Left ventricle myocardium superior (tissue), 1 donor: ENCODE measurements at places on chromosomes 1 and 21.
A peak's percentile ranks its signal among the peaks of the same experiment; 100 is the strongest.

GRCh38 chr1:24409535-24409934, 4.0 kb downstream of the STPG1 start:
- no peak for DNase-seq

DNA sequence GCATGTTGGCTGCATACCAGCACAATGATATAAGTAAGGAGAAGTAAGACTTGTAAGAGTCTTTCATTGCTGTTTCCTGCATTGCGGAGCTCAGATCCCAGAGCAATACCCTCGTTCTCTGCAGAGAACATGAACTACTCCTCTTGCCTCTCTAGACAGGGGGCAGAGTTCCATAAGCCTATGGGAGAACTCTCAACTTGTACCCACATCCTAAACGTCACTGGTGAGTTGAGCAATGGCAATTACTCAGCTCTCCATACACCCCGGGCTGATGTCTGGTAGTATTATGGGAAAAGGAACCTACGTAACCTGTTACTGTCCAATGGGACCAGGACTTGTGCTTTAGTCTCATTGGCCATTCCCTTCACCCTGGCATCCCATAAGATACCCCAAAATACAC, 27.3 kb upstream of the ZNF496 start:
- no peak for DNase-seq

GRCh38 chr1:17569200-17570139, 30.0 kb downstream of the ARHGEF10L start:
- peak; percentile 81 for DNase-seq

DNA sequence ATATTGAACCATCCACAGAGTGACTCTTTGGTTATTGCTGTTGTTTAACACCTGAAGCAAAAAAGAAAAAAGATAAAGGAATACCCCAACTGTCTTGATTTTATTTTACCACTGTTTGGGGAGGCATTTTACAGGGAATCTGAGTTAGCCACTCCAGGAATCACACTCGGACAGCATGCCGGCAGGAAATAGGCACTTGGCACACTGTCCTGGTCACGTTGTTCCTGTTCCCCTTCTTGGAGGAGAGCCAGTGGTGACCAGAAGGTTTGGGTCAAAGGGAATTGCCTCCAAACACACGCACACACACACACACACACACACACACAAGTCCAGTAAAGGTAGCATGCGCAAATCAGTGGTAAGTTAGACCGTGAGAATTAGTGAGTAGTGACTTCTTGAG, 13.8 kb downstream of the RGS4 start:
- peak; percentile 31 for DNase-seq

GRCh38 chr1:163668472-163668871, 346.7 kb downstream of the NUF2 start:
- no peak for DNase-seq

GRCh38 chr21:28311411-28312190, 681.1 kb downstream of the LTN1 start:
- DNase-seq = no peak

- DNase-seq = no peak
Observed at GRCh38 chr1:56151402-56151801, 428.0 kb downstream of the PLPP3 start.

GRCh38 chr21:36260802-36261201, 59.2 kb upstream of the MORC3 start:
- DNase-seq = no peak

- no peak for DNase-seq
Observed at GRCh38 chr1:67803380-67804279, 29.6 kb downstream of the GNG12 start.

GRCh38 chr1:154325583-154326545, 539 bp downstream of the ATP8B2 start:
- DNase-seq = peak; percentile 67

DNA sequence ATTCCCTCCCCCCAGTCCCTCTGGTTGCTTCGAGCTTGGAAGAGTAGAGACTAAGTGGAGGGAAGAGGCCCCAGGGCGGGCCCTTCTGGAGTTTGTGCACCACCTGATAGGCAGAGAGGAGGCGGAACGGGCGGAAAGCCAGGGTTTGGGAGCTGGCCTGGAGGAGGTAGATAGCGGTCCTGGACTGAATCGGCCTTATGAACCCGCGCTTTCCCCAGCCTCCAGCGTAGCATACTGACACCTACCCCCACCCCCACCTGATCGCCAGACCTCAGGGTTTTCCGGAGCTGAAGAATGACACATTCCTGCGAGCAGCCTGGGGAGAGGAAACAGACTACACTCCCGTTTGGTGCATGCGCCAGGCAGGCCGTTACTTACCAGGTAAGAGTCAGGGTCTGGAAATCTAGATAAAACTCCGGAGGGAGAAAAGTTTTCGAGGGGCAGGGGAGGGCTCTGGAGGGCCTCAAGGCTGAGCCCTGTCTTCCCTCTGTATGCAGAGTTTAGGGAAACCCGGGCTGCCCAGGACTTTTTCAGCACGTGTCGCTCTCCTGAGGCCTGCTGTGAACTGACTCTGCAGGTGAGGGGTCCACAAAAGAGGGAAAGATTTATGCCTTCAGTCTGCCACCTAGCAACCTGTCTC, 705 bp downstream of the UROD start:
- peak; percentile 89 for DNase-seq

- DNase-seq = no peak
Observed at GRCh38 chr1:68278221-68278620, 45.9 kb upstream of the WLS start.

DNA sequence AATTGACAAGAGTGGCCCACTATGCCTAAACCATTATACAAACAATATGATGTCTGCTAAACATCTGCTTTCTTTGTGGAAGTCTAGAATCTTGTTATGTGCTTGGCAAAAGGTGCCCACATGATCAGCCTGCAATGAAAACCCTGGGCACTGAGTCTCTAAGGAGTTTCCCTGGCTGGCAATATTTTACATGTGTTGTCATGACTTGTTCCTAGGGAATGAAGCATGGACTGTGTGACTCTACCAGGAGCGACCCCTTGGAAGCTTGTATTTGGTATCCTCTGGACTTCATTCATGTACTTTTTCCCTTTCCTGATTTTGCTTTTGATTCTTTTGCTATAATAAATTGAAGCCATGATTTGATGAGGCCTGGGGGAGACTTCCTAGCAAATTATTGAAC, 324.9 kb downstream of the HHIPL2 start:
- no peak for DNase-seq

- no peak for DNase-seq
Observed at GRCh38 chr1:215479567-215479966, 87.5 kb upstream of the KCTD3 start.

DNA sequence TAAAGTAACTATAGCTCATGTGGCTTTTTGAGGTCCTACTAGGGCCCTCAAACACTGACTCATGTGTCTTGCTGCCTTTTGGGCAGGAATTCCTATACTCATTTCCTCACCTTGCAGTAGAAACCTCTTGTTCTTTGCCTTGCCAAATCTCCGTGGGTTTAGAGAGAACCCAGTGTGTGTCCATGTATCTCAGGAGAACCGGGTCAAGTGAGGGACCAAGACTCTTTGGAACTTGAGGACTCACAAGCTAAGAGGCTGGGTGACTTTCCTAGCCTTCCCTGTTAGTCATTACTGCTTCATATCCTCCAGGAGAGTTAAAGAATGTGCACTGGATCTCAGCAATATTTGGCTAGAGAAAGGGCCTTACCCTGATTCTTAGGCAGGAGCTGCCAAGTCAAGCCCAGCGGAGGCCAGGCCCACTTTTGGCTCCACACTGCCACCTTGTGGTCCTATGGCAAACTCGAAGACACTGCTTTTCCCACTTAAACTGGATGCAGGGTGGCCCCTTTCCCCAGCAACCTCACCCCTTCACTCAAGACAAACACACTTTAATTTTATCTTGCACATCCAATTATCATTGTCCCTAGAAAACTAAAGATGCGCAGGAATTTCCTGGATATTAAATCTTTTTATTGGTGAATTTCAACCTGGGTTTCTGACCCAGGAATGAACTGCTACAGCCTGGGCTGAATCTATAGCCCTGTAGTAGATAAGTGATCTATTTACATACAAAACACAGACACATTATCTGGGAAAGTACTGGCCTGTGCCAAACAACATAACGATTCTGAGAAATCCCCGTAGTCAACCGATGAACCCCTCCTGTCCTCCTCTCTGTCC, 10.6 kb downstream of the AVPR1B start:
- DNase-seq = peak; percentile 84

GRCh38 chr21:41338455-41338854, 21.9 kb downstream of the FAM3B start:
- DNase-seq = no peak

- DNase-seq = no peak
Observed at GRCh38 chr1:159921700-159922504, 3.4 kb downstream of the TAGLN2 start.

DNA sequence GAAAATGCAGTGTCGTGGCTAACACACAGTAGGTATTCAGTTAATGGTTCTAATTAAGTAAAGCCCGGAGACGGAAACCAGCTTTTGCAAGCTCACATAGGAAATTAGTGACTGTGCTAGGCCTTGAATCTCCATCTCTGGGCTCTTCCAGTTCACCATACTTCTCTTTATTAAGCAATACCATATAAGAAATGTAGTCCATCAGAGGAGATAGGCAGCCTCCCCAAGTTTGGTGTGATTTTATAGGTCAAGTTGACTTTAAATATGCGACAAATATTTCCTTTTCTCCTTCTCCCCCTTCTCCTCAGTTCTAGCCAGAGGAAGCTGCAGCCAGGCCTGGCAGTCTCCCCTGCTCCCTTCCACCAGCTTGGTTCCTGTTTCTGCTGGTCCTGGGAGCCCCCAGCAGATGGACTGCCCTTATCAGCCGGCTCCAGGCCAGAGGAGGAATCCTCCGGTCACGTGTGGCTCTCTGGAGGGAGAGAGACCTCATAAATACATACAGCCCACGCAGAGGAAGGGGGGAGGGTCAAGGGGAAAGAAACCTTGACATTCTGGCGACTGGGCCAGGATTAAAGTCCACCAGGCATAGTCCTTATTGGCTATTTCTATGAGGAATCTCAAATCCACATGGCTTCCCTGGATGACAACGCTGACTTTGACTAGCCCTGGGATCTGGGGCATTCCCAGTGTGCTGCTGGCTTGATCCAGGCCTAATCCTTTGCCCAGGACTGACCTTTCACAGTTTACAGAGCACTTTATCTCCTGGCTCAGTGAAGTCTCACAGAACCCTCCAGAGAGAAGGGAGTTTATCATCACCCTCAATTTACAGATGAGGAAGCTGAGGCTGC, 115.1 kb upstream of the JUN start:
- peak; percentile 75 for DNase-seq

- DNase-seq = no peak
Observed at GRCh38 chr1:154442006-154442740, 37.0 kb downstream of the IL6R start.

- DNase-seq = no peak
Observed at GRCh38 chr21:46598581-46599572, 6.0 kb downstream of the S100B start.

- DNase-seq = no peak
Observed at GRCh38 chr1:226976276-226976977, 36.3 kb downstream of the COQ8A start.

DNA sequence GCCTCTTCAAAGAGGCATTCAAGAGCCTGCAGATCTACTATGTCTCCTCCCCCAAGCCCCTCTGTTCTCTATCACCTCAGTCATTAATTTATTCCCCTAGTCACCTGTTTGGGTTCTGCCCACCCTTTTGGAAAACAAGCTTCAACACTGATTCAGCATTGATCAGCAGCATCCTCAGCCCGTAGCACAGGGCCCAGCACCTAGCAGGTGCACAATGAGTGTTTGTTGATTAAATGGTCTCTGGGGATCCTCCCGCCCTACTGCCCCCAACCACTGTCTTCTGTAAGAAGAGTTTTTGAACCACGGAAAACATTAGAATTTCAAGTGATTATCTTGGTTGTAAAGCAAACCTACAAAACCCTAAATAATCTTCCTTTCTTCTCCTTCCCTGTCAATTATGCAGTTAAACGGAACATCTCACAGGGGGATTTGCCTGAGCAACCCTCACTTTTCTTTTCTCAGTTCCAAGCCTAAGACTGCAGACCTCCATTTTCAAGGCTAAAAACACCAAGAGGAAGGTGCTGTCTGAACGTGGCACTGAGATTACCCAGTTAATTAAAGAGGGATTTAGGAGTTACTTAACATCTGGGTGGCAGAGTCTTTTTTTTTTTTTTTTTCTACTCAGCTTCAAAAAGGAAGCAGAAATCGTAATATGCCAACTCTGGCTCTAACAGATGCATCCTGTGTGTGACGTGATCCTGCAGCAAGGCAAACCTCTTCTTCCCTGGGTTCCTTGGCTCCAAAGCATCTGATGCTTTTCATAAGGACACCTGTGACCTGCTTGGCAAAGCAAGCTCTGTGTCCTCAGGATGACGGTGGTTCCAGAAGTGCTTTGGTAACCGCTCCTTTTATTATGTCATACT, 163.0 kb downstream of the KAZN start:
- DNase-seq = no peak

DNA sequence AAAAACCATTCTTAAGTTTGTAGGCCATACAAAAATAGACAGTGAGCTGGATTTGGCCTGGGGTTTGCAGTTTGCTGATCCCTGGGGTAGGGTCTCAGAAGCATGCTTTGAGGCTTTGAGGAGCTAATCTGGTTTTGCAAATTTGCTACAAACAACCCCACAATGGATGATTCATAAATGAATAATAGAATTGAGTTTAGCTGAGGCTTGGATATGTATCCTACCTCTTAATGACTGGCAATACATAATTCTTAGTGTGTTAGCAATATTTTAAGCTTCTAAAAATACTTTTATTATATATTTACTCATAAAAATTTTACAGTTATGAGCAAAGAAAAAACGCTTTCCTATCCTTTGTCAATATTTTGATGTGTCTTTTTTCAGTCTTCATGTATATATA, 50.6 kb downstream of the ROR1 start:
- DNase-seq = no peak

DNA sequence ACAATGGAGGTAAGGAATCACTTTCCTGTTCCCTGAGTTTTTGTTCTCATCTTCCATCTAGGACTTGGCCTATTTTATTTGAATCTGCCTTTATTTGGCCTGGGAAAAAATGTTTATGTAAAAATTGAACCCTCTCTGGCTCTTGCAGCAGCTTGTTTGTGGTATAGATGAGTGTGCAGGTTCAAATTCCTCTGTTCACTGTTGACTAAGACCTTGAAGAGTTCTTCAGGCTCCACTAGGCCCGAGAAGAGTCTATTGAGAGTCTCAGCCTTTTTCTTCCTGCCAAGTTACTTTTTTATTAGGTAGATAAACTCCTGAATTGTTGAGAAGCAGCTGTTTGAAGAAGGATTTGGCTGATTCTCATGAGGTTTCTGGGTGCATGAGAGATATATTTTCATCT, 248.8 kb upstream of the ADGRL2 start:
- DNase-seq = no peak

DNA sequence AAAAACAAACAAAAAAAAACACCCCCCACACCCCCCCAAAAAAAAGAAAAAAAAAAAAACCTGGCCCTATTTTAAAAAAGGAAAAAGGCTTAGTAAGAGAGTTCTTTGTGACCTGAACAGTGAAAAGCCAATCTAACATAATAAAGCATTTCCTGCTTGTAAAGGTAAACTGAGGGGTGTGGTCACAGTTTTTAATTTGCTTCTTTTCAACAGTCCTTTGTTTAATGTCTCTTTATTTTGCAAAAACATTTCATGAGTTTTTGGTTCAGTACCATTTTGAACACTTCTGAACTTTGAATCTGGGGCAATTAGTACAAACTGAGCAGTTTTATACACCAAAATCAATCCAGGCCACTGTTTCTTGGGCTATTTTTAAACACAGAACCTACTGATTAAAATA, 37.6 kb downstream of the TOR3A start:
- no peak for DNase-seq

- no peak for DNase-seq
Observed at GRCh38 chr1:148353461-148354283, 129.4 kb downstream of the PPIAL4G start.

GRCh38 chr1:37846647-37847339, 12.6 kb downstream of the MTF1 start:
- no peak for DNase-seq
